ENCODE measurements at places on chromosomes 11 and 22.
A peak's percentile ranks its signal among the peaks of the same experiment; 100 is the strongest.

DNA sequence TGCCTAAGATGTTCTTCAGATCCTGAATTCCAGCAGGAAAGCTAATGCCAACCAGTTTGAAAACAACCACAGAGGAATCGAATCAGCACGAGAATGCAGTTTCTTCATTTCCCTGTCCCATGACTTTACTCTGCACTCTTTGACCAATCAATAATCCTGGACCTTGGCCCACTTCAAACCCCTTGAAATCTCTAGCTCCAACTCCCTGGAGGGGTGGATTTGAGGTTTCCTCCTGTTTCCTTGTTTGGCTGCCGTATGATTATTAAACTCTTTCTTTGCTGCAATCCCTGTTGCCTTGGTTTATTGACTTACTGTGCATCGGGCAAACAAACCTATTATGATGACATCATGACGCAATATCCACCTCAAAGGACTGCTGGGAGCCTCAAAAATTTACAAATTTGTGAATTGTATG, 109.3 kb downstream of the FBXO7 start:
- no peak for DNase-seq

DNA sequence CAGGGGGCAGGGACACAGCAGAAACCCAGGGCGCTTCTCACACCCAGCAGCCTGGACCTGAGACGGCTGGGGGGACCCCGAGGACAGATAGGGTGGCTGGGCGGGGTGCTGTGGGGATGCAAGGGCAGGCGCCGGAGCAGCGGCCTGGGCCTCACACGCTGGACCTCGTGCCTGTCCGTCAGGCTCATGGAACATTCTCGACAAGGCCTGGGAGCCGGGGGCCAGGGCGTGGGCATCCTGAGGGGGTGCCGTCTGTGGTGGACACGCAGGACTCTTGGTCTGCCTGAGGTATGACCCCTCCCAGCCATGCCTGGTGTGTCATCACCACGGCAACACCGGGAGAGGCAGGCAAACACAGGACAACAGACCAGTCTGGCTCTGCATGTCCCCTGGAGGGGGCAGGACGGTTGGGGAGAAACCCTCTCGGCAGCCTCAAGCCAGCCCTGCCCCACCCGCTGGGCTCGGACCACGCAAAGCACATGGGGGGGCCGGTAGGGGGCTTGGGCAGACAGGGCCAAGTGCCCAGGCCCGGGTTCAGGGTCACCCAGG, 21.4 kb downstream of the MRPL23 start:
- no peak for DNase-seq

DNA sequence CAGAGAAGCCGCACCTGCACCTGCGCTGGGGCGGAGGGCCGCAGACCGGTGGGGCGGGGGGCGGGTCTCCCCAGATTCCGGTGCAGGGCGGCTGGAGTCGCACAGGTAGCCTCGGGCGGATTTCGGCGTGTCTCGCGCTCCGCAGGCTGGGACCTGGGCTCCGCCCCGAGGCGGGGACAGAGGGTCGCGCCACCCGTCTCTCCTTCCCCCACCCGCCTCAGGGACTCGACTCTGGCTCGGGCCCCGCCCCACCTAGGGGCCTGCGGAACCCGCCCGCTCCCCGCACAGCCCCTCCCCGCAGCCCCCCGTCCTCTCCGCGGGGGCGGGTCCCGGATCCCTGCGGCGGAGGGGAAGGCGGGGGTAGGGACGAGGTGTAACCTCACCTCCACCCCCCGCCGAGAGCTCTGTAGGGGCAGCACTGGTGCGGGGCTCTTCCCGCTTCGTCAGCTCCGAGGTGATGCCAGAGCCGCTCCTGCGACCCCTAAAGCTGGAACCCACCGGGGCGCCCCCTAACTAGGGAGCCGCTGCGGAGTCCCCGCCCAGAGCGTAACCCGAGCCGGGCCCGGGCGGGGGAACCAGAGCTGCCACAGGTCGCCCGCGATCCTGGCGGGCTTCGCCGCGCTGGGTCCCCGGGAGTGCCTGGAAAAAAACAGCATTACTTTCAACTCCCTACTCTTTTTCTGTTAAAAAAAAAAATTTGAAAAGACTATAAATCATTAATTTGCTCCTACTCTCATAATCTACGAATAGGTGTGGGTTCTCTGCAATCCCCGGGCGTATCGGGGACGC, at the start of gene SLC29A2:
TSS of gene SLC29A2 (minus strand) at position 134 of the 789 bp plus-strand sequence. CDS start 169 bp downstream, outside the sequence.
- DNase-seq, result peak; percentile 67

- no peak for DNase-seq
These were observed 1.4 kb upstream of the OR52I2 start for GRCh38 chr11:4580124-4580523.

DNA sequence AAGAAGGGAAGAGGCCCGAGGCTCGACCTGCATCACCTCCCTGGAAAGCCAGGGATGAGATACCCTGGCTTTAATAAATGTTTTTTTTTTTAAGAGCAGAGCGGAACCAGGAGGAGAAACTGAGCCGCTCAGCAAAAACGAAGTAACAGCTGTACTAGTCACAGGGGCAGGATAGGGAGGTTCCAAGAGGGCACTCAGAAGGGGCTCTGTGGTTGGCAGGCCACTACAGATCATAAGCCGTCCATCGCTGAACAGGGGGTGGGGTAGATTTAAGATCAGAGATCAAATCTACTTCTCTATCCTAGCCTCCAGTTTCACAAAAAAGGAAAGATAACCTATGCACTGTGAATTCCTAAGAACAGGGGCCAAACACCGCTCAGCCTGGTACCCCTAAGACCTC, 625 bp downstream of the EIF3D start:
- DNase-seq, result no peak

DNA sequence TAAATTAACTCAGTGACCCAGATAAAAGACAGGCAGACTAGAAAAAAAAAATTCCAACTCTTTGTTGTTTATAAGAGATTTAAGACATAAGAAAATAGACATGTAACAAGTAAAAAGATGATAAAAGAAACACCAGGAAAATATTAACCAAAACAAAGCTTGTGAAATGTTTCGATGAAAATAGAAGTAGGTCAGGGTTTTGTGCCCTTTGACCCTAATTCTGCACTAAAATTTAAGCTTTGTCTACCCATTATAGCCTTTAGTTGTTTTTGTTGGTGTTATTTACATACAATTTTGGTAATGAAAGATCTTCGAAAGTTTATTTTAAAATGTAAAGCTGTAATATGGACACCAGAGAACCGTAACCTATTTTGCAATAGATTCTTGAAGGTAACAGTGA, 75.7 kb downstream of the LRRC4C start:
- no peak for DNase-seq

- DNase-seq, result no peak
These were observed 85.7 kb downstream of the AMOTL1 start for GRCh38 chr11:94853836-94854235.

DNA sequence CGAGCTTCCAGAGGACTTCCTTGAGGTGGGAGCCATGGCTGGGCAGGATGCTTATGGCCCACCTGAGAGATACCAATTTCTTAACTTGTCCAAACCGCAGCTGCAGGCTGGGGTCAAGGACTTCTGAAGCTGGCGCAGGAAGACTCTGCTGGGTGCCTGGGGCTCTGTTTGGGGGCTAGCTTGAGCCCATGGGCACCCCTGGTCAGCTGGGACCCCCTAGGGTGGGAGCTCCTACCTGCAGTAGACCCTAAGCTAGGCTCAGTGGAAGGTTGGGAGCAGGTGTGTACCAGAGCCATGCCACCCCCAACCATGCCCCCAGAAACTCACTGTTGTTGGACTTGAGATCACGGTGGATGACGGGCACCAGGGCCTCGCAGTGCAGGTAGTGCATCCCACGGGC, 1.3 kb downstream of the MAP3K11 start:
- DNase-seq, result no peak

DNA sequence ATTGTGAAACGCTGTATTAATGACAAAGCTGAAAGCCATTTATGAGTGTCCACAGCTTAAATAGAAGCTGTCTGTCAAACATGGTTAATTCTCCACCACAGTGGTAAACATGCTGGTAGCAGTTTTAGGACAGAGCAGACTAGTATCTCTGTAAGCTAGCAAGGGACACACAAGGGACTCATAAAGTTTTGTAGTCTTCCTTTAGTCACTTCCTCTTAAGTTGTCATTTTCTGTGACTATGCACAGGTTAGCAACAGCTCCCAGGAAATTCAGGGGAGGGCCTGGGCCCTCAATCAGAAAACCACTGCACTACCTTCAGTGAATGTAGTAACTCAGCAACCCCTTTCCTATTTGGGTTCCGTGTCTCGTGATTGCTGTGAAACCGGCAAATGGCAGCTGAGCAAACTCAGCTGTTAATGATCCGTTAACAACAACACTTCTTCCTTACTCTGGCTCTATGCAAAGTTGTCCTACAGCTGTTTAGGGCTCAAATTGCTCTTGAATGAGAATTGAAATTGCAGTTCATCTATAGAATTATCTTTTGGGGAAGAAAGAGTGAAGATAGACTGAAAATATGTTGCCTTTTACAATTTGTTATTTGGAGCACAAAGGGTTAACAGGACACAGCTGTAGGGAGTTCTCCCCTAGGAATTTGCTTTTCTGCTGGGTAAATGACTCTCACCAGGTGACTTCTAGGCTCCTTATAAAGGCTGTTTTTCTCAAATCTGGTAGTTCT, at the start of gene MMP26:
TSS of gene MMP26 (plus strand) at position 731 of the 736 bp plus-strand sequence.
- DNase-seq, result no peak

- no peak for DNase-seq
These were observed 1.0 kb upstream of the GTPBP1 start for GRCh38 chr22:38704654-38705234.

GRCh38 chr11:130892861-130893260, 23.4 kb downstream of the SNX19 start:
- no peak for DNase-seq

GRCh38 chr22:29717789-29718188, 2.0 kb upstream of the CABP7 start:
- no peak for DNase-seq

DNA sequence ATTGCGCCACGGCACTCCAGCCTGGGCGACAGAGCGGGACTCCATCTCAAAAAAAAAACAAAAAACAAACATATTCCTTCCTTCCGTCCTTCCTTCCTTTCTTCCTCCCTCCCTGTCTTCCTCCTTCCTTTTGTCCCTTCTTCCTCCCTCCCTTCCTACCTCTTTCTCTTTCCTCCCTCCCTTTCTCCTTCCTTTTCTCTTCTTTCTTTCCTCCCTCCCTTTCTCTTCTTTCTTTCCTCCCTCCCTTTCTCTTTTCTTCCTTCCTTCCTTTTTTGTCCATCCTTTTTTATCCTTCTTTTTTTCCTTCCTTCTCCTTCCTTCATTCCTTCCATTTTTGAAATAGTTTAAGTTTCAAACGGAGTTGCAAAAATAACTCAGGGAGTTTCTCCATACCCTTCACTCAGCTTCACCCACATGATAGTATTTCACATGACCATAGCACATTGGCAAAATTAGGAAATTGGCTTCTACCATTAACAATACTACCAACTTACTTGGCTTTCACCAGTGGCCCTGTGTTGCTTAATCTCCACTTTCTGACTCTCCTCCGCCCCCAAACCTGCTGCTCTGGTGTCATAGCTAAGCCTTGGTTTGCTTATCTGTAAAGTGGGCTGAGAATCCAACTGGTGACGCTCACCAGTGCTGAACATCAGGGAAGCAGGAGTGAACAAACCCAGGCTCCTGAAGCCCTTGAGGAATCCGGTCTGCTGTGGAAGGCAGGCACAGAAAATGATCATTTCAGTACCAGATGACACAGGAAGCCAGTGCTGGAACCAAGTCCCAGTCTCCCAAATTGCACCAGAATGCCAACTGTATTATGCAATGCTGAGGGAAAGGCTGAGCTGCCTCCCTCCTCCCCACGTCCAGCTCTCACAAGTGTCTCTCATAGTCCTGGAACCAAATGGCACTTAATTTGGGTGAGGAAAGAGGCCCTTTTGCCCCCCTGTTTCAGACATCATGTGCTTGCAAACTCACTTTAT, 17.2 kb upstream of the CRYBB3 start:
- no peak for DNase-seq

DNA sequence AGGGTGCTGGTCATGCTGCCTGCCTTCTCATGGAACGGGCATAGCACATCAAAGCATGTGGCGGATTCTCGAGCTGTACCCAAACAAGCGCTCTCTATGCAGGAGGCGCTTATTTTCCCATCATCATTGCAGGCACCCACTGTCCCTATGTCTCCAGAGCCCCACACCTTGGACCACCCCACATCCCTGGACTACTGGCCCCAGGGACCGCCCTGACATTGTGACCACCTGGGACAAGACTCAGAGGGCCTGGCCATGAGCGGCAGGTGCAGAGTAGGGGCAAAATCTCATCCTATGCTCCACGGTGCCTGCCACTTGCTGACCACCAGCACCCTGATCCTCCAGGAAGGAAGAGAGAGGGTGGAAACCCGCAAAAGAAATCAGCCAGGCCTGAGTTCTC, 170.4 kb downstream of the DSCAML1 start:
- DNase-seq, result no peak

DNA sequence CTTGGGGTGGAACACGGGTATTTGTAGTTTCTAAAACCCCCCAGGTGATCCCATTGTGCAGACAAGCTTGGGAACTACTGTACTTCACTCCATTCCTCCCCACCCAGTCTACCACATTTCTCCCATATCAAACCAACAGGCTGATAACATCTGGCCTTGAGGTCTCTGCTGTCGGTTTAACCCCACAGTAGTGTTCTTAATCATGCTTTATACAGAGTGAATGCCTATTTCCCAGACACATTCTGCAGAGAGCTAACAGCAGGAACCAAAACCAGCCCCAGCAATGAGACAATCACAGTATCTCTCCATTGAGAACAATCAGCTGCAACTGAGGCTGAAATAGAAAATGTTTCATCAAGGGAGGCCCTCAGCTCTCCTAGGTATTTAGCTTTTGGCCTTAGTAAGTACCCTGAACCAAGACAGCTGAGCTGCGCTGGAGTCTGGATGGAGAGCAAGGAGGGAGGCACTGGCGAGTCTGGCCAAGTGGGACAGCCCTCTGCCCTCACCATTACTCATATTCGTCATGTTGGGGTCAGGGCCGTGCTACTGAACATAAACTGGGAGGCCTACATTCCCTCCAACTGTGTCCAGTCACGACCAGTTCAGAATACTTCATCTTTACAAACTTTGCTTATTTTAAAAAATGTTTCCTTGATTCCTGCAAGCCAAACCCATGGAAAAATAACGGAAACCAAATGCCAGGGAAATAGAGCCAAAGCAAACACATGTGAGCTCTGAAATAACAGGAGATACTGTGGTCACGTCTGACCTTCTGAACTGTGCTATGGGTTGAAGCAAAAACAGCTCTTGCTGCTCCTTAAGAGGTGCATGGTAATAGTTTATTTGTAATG, 81.0 kb downstream of the CCDC34 start:
- DNase-seq, result peak; percentile 75

GRCh38 chr22:48869161-48869560, 958.5 kb downstream of the BRD1 start:
- no peak for DNase-seq

GRCh38 chr11:119300198-119300964, 16.5 kb downstream of the MCAM start:
- DNase-seq, result no peak

DNA sequence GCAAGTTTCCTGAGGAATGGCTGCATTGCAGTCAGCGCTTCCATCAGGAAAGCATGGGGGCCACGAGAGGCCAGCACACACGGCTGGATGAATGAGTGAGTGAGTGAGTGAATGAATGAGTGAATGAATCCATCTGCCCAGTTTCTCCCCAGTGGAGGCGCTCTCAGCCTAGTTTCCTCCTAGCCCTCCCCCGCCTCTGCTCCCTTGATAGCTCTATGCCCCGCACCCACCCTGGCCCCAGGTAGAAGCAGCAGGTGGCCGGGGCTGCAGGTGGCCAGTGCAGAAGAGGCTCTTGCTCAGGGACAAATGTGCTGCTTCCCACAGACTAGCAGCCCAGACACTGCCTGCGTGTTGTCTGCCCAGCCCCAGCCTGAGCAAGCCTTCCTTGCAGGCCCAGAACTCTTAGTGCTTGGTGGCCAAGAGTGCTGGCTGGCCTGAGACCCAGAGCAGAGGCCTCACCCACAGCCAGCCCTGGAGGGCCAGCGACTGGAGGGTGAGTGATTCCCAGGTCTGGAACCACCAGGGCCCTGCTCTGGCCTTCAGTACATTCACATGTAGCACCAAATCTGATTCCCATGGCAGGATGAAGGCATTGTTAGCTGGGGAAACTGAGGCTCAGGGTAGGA, 31.1 kb upstream of the PDGFB start:
- DNase-seq, result peak; percentile 17

Measured in left hindlimb (tissue), 1 donor.